Bronchial epithelial cell (primary cell): ENCODE measurements at places on chromosomes 4 and X. TPM values are rescaled to one million over a fixed set of nuclear protein-coding genes. Genes with fewer than 3 reads are reported as not detected.

- no peak for DNase-seq
Measured at GRCh38 chrX:96719161-96719875, 34.7 kb downstream of the DIAPH2 start.

- no peak for DNase-seq
Measured at GRCh38 chr4:161929956-161930355, 233.8 kb downstream of the FSTL5 start.

SH3D19 gene
- total RNA-seq: 13.1 and 13.2 TPM in 2 replicates

LUZP4 gene
- not detected in 2 replicates for total RNA-seq

TCP11X1 gene
- not detected in 2 replicates for total RNA-seq

DNA sequence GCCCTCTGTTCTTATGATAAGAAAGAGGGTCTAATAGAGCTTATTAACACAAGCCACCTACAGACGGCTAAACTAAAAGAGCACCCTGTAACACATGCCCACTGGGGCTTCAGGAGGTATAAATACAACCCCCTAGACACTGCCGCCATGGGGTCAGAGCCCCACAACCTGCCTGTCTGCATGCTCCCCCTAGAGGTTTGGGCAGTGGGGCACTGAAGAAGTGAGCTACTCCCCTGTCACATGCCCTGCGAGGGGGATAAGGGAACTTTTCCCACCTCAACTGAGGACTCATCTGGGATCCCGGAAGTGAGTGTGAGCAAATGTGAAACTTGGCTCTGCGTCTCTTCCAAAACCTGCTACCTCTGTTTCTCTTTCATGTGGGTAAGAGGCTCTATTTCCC is 334.5 kb downstream of the ADAM29 start:
- no peak for DNase-seq

DNA sequence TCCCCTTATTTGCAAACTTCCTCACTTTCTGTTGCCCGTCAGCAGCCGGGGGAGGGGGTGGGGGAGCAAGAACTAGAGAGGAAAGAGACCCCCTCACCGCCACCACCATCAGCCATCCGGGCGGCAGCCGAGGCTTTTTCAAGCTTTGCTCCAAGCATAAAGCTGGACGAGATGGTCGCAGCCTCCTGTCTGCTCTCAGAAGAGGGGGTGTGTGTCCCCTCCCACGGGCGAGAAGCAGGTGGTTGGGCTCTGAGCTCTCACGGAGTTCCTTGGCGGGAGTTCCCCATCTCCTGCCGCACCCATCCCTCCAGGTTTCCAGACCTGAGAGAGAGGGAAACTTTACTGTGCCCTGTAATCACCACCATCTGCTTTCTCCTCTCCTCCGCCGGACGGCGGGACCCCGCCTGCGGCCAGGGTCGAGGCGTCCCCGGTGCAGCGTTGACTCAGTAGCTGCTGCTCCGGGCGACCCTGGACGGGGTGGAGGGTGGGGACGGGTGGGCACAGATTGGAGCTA is 4.7 kb upstream of the ARX start:
- no peak for DNase-seq

NXF2 gene
- total RNA-seq: not detected in 2 replicates

HTR2C gene
- not detected in 2 replicates for total RNA-seq

GRCh38 chrX:106005684-106006083 is 32.8 kb downstream of the SERPINA7 start:
- no peak for DNase-seq

GRCh38 chr4:168690199-168690598 is 193.3 kb downstream of the PALLD start:
- DNase-seq: no peak

GRCh38 chr4:17433827-17434226 is 78.1 kb downstream of the QDPR start:
- no peak for DNase-seq

DNA sequence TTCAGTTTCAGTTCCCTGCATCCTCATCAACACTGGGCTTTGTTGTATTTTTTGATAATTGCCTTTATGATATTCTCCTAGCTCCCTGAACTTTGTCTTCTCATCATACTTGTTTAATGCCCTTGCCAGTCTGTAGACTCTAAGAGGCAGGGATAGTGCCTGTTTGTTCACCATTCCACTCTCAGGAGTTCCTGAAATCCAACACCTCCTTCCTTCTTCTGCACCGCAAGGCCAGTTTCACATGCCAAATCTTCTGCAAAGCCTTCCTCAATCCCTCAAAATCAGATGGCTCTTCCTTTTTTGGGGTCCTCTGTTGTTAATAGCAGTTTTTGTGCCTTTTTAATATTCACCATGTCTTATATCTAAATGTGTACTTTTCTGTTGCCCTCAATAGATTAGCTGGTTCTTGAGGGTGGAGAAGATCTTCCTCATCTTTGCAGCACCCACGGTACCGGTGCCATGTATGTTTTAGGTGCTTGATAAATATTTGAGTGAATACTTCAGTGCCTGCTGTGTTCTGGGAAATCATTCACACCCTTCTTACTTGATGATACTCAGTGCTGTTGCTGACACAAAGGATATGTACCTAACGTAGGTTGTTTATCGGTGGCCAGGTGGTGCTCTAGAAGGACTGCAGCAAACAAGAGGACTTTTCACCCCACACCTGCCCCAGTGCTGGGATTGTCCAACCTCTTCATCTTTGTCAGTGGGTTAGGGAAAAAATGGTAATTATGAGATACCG is 85.3 kb upstream of the LIMCH1 start:
- DNase-seq: no peak

RS1 gene
- not detected in 2 replicates for total RNA-seq

DNA sequence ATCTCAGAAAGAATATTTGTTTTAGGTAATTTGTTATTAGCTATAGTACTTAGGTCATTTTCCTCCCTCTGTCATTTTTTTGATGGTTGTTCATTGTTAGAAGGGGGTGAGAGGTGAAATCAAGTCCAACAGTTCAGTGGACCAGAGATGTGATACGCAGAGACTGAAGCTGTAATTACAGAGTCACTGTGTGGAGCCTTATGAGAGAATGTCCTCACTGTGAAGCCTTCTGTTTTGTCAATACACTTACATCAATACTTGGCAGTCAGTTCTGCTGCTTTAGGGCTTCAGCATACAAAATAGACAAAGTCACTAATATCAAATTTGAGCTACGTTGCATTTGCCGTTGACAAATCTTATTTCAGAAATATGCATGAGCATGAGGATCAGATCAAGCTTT is 692.5 kb downstream of the C4orf33 start:
- DNase-seq: no peak

ADGRL3 gene
- total RNA-seq: under 0.01 and 0.13 TPM in 2 replicates
